IPS DF 6.9 (cell line): ENCODE measurements at places on chromosomes 16 and 17.

GRCh38 chr16:2709588-2709984, 10.4 kb downstream of the PRSS27 start:
- H3K4me3 ChIP-seq = no peak overlapping the region
- no peak for DNase-seq
- H3K27ac ChIP-seq = no peak overlapping the region
- no peaks in the 10 kb centered on the region for H3K27me3 ChIP-seq

GRCh38 chr16:84766978-84767773, 52.6 kb upstream of the CRISPLD2 start:
- H3K27ac ChIP-seq = no peak overlapping the region
- DNase-seq = no peak
- H3K27me3 ChIP-seq = no peaks in the 10 kb centered on the region; the same call in 1 of the 2 replicates
- no peak overlapping the region for H3K4me3 ChIP-seq
- no peaks in the 10 kb centered on the region for H3K4me1 ChIP-seq

- H3K36me3 ChIP-seq = 0 out of 2 replicates have a peak, but pooled peaks cover 2% of the 10 kb centered on the region
- no peak for DNase-seq
- H3K4me3 ChIP-seq = no peak overlapping the region
- H3K4me1 ChIP-seq = peaks cover 8% of the 10 kb centered on the region
Observed at GRCh38 chr16:14486520-14487303, 143.3 kb downstream of the PARN start.

GRCh38 chr16:22235839-22236745, 30.0 kb downstream of the EEF2K start:
- no peaks in the 10 kb centered on the region; the same call in 1 of the 2 replicates for H3K27me3 ChIP-seq
- no peaks in the 10 kb centered on the region for H3K4me1 ChIP-seq
- no peak overlapping the region for H3K27ac ChIP-seq
- no peak overlapping the region for H3K4me3 ChIP-seq
- no peaks in the 10 kb centered on the region for H3K36me3 ChIP-seq

DNA sequence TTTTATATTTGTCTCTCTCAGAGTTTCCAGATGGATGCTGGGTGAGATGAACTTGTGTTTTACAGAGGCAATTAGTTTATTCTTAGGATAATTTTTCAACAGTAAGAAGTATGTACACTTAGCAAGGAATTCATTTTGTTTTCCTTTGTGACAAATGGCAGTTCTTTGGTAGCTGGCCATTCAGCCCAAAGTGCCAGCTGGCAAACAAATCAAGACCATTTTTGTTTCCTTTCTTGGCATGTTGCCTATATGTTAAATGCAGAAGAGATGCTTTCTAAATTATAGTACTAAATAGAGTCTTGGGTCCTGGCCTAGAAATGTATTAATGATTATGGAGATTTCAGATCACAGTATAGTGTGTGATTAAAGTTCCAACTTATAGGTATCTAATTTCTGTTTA, 337.1 kb downstream of the CNTNAP4 start:
- H3K27ac ChIP-seq = no peak overlapping the region
- H3K4me3 ChIP-seq = no peak overlapping the region
- H3K4me1 ChIP-seq = no peaks in the 10 kb centered on the region
- no peaks in the 10 kb centered on the region for H3K27me3 ChIP-seq
- no peak for DNase-seq
- no peaks in the 10 kb centered on the region for H3K36me3 ChIP-seq

GRCh38 chr16:55248058-55248457, 75.9 kb upstream of the IRX6 start:
- H3K4me1 ChIP-seq = 0 out of 2 replicates have a peak, but pooled peaks cover 1% of the 10 kb centered on the region
- H3K27ac ChIP-seq = no peak overlapping the region
- H3K4me3 ChIP-seq = no peak overlapping the region

DNA sequence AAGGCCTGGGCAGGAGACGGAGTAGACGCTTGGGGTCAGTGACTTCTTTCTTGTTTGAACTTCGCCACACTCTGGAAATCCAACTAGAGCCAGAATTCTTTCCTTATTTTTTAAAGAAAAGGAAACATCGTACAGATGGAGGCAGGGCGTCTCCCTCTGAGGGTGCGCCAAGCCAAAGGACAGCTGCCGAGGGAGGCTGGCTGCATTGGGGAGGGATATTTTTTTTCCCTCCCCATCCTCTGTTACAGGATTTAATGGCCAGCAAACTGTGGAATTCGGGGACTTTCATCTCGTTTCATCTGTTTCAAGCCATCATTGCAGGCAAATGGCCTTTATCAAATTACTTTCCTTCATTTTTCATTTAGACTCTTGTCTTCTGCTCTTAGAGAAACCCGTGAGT, 15.9 kb downstream of the CDK5R1 start:
- no peaks in the 10 kb centered on the region for H3K27me3 ChIP-seq
- peaks cover 3% of the 10 kb centered on the region for H3K4me1 ChIP-seq
- no peak for DNase-seq
- no peak overlapping the region for H3K27ac ChIP-seq
- H3K36me3 ChIP-seq = no peaks in the 10 kb centered on the region; the same call in 1 of the 2 replicates

DNA sequence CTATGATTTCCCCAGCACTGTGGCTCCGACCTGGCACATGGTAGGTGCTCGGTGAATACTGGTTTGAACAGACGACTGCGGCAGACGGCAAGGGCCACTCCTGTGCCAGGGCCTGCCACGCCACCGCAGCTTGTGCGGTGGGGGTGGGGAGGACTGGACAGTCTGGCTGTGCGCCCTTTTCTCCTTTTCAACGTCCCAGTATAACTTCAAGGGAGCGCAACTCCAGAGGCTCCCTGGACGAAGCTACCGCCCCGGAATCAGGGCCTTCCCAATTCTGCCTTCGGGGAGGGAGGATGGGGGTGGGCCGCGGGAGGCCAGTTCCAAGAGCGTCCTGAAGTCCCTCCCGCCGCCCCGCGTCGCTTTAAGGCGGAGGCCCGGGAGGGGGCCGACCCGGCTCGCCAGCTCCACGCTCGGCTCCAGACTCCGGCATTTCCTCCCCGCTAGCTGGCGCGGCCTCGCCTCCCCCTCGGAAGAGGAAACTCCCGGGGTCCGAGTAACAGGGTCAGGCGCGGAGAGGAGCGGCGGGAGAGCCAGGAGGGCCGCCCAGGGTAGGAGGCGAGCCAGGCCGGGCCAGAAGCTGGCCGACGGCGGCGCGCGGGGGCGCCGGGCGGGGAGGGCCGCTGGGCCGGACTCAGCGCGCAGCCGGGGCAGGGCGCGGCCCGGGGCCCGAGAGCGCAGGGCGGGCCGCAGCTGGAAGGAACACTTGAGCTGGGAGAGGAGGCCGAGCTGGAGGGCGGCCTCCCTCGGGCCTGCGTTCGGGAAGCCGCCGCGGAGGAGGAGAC, at the start of gene ITPRIPL2:
ITPRIPL2 (plus strand) TSS at position 388 of the 782 bp plus-strand sequence. CDS start 498 bp downstream, outside the sequence.
- H3K27ac ChIP-seq = no peak within 1 kb of the TSS
- H3K27me3 ChIP-seq = peaks cover 3% of the 10 kb centered on the region; the same call in 1 of the 2 replicates
- peak within 1 kb of the TSS; percentile 39; the same call in 1 of the 2 replicates for H3K4me3 ChIP-seq
- peaks cover 2% of the 10 kb centered on the region for H3K4me1 ChIP-seq
- DNase-seq = no peak
- H3K36me3 ChIP-seq = no peaks in the 10 kb centered on the region

GRCh38 chr17:58913552-58913951, 157.9 kb downstream of the PPM1E start:
- H3K36me3 ChIP-seq = no peaks in the 10 kb centered on the region; the same call in 1 of the 2 replicates
- DNase-seq = no peak
- H3K27me3 ChIP-seq = no peaks in the 10 kb centered on the region
- H3K27ac ChIP-seq = no peak overlapping the region
- H3K4me1 ChIP-seq = no peaks in the 10 kb centered on the region

- H3K27ac ChIP-seq = no peak overlapping the region
- no peaks in the 10 kb centered on the region for H3K4me1 ChIP-seq
- no peak for DNase-seq
- H3K36me3 ChIP-seq = no peaks in the 10 kb centered on the region
- no peaks in the 10 kb centered on the region for H3K27me3 ChIP-seq
- no peak overlapping the region for H3K4me3 ChIP-seq
Observed at GRCh38 chr17:14451729-14452191, 150.9 kb downstream of the HS3ST3B1 start.

DNA sequence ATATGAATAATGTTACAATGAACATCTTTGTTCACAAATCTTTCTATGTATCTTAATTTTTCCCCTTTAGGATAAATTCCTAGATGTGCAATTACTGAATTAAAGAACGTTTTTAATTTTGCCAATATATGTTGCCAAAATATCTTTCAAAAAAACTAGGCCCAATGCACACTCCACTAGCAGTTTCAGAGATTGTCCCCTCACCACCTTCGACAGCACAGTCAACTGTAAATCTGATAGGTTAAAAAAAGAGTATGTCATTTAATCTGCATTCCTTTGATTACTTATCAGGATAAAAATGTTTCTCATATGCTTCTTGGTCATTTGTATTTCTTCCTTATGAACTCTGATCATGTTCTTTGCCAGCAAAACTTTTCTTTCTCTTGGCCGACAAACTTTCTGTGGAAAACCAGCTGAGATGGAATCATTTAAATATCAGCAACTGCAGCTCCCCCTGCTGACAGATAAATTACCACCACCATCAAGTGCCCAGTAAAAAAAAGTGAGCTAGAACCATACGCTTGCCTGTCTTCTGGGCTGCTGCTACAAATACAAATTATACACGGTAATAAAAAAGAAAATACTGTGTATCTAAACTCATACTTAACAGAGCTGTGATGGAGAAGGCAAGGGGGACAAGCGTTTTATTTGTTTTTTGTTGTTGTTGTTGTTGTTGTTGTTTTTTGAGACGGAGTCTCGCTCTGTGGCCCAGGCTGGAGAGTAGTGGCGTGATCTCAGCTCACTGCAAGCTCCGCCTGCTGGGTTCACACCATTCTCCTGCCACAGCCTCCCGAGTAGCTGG, 19.6 kb upstream of the KANSL1 start:
- H3K27ac ChIP-seq = no peak overlapping the region
- DNase-seq = no peak
- no peaks in the 10 kb centered on the region for H3K27me3 ChIP-seq
- peaks cover 4% of the 10 kb centered on the region; the same call in 1 of the 2 replicates for H3K36me3 ChIP-seq
- H3K4me3 ChIP-seq = no peak overlapping the region
- no peaks in the 10 kb centered on the region for H3K4me1 ChIP-seq

DNA sequence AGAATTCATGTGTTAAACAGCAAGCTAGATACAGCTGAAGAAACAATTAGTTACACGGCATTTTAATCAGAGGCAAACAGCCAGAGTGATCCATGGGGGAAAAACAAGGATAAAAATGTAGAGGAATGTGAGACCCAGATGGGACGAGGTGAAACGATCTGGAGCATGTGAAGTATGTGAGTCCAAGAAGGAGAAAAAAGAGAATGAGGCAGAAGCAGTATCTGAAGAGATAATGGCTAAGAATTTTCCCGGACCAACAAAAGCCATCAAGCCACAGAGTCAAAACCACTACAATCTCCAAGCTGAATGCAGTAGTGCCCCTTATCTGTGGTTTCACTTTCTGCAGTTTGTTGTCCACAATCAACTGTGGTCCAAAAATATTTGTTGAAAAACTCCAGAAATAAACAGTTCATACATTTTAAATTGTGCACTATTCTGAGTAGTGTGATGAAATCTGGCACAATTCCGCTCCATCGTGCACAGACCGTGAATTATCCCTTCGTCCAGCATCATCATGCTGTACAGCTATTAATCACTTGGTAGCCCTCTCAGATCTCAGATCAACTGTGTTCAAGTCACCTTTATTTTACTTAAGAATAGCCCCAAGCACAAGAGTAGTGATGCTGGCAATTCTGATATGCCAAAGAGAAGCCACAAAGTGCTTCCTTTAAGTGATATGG, 18.8 kb downstream of the MYH10 start:
- H3K27ac ChIP-seq = no peak overlapping the region
- no peak for DNase-seq
- H3K27me3 ChIP-seq = no peaks in the 10 kb centered on the region
- 0 out of 2 replicates have a peak, but pooled peaks cover 1% of the 10 kb centered on the region for H3K4me1 ChIP-seq

DNA sequence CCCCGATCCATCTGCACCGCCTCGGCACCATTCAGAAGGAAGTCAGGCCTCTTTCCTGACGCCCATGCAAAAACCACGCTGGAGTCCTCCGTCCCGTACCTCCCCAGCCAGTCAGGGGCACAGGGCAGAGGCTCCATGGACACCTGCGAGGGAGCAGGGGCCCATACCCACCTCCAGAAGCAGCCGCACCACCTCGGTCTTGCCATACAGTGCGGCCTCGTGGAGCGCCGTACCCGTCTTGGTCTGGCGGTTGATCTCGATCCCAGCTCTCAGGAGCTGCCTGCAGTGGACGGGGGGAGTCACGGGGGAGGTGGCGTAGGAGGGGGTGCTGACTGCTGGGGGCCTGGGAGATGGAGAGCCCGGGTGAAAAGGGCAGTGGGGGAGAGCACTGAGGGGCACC, 9.2 kb downstream of the CASKIN2 start:
- no peak overlapping the region for H3K4me3 ChIP-seq
- peaks cover 23% of the 10 kb centered on the region for H3K36me3 ChIP-seq
- H3K27ac ChIP-seq = no peak overlapping the region
- H3K27me3 ChIP-seq = no peaks in the 10 kb centered on the region

- H3K36me3 ChIP-seq = no peaks in the 10 kb centered on the region
- no peak for DNase-seq
- peaks cover 2% of the 10 kb centered on the region; the same call in 1 of the 2 replicates for H3K4me1 ChIP-seq
- no peak within 1 kb of the TSS for H3K27ac ChIP-seq
- no peaks in the 10 kb centered on the region for H3K27me3 ChIP-seq
- H3K4me3 ChIP-seq = no peak within 1 kb of the TSS
Observed at GRCh38 chr16:3065069-3065741, at the start of gene IL32. IL32 (plus strand) TSS chr16:3065640; CDS start chr16:3065812, 172 bp downstream.

DNA sequence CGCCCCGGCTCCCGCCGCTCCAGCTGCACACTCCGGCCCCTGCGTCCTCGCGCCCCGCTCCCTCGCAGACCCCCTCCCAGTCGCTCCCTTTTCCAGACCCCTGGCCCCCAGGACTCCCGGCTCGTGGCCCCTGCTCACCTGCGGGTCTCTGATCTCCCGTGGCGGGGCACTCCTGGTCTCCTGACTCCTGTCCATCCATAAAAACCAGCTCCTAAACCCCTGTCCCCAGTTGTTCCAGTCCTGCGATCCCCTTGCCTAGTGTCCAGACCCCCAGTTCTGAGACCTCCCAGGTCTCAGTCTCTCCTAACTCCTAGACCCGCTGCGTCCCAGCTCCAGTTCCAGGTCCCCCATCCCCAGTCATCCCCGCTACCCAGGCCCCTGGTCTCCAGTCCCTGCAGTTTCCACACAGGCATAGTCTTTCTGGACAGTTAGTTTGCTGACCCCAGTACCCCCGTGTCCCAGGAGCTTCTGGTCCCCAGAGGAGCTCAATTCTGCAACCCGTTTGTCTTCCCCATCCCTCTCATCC, 379 bp downstream of the SNX29 start:
- DNase-seq = no peak
- H3K4me1 ChIP-seq = no peaks in the 10 kb centered on the region
- peak overlapping the region; percentile 83 for H3K4me3 ChIP-seq
- no peaks in the 10 kb centered on the region for H3K27me3 ChIP-seq

- H3K27ac ChIP-seq = no peak overlapping the region
- no peak overlapping the region for H3K4me3 ChIP-seq
- H3K4me1 ChIP-seq = peaks cover 10% of the 10 kb centered on the region
- H3K36me3 ChIP-seq = no peaks in the 10 kb centered on the region; the same call in 1 of the 2 replicates
Observed at GRCh38 chr17:74921769-74922168, 1.3 kb downstream of the USH1G start.

DNA sequence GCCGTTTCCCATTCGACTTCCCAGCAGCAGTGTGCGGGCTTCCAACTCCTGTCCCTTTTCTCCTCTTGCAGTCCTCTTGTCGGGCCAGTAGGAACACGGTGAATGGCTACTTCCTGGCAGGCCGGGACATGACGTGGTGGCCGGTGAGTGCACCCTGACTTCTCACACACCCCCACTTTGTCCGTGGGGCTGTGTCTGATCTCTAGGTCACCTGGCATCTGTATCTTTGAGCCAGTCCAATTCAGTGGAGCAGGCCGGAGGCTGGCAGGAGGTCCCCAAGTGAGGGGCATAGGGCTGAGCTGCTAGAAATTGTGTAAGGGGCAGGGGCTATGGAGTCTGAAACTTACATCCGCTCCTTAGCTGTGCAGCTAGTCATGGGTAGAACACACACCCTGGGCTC, 6.6 kb downstream of the SLC5A10 start:
- no peaks in the 10 kb centered on the region; the same call in 1 of the 2 replicates for H3K36me3 ChIP-seq
- H3K4me3 ChIP-seq = no peak overlapping the region
- no peak overlapping the region for H3K27ac ChIP-seq
- no peaks in the 10 kb centered on the region for H3K27me3 ChIP-seq

GRCh38 chr16:80004113-80004512, 403.6 kb upstream of the MAF start:
- no peaks in the 10 kb centered on the region for H3K27me3 ChIP-seq
- no peaks in the 10 kb centered on the region for H3K36me3 ChIP-seq
- H3K4me1 ChIP-seq = no peaks in the 10 kb centered on the region
